ENCODE measurements at places on chromosomes 16 and 17. TPM values are rescaled to one million over a fixed set of nuclear protein-coding genes. Genes with fewer than 3 reads are reported as not detected.
A peak's percentile ranks its signal among the peaks of the same experiment; 100 is the strongest.

The SLC12A3 gene
- total RNA-seq = not detected

- no peak for DNase-seq
Observed at GRCh38 chr16:28542646-28543045, 3.9 kb upstream of the NUPR1 start.

The SLC5A2 gene
- total RNA-seq = not detected

DNA sequence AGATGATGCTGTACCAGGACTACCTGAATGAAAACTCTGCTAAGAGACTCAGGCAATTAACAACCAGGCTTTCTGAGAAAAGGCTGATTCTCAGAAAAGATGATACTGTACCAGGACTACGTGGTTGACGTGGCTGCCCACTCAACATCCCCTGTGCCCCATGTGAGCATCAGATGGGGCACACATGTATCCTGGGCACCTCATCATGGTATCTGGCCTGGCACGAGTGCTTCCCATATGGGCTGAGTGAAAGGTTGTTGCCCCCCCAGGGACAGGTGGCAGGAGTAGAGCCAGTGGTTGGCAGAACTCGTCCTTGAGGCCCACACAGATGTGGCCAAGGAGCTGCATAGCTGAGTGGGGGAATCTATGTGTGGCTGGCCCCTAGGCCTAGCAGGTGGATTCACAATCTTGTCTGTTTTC is 3.5 kb upstream of the CES4A start:
- DNase-seq = no peak

DNA sequence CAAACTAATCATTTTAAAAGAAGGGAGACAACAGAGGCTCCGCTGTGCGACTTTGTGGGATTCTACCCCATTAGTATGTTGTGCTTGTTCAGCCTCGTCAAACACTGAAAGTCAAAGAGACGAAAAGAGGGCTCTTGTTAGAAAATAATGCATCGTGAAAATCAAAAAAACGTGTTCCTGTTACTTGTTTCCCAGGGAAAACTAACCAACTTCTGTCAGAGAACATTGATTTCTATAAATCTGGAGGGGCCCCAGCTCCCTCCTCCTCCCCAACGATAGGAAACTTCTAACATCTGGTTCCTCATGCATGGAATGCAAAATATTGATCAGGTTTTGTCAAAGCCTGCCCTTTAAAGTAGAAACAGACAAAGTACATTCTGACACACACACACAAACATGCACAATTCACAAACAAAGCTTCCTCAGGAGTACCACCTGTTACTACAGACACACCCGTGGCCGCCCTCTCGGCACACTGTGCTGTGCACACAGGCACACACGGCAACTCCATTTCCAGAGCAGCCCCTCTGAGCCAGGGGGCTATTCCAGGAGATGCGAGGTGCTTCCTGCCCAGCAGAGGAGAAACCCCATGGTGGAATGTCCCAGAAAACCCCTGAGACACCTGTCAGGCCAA is 151.3 kb downstream of the ZFHX3 start:
- DNase-seq = no peak

GRCh38 chr16:21650521-21650920 is 1.9 kb downstream of the IGSF6 start:
- DNase-seq = no peak

DNA sequence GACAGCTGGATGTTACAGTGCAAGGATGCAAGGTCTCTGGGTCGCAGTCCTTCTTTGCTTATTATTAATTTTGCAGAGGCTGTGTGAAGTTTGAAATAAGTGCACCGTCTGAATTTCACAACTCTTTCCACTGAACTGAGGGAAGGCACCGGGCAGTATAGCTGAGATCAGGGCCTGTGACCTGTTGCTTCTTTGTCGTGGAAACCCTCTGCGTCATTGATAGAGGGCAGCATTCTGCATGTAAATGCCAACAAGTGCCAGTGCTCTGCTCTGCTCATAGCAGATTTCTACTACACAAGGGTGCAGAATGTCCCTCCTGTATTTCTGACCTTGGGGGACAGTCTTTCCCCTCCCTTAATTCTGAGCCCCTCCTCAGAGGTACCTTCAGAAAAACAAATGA is 26.0 kb downstream of the CD300LF start:
- no peak for DNase-seq

The CD300E gene
- not detected for total RNA-seq

DNA sequence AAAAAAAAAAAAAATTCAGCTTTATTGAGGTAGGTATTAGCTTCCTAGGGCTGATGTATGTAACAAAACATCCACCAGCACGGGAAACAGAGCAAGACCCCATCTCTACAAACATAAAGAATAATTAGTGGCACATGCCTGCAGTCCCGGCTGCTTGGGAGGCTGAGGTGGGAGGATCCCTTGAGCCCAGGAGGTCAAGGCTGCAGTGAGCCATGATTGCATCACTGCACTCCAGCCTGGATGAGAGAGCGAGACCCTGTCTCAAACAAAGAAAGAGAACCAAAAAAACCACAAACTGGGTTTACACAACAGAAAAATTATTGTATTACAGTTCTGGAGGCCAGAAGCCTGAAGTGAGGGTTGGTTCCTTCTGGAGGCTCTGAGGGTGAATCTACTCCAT is 4.0 kb upstream of the MMP25 start:
- no peak for DNase-seq

GRCh38 chr16:12386192-12386591 is 409.7 kb downstream of the SNX29 start:
- no peak for DNase-seq

- no peak for DNase-seq
Observed at GRCh38 chr17:2943981-2944380, 119.4 kb downstream of the OR1D5 start.

- no peak for DNase-seq
Observed at GRCh38 chr16:73062743-73063733, 15.1 kb upstream of the ZFHX3 start.

- peak; percentile 43 for DNase-seq
Observed at GRCh38 chr17:41687828-41688640, 651 bp upstream of the EIF1 start.

DNA sequence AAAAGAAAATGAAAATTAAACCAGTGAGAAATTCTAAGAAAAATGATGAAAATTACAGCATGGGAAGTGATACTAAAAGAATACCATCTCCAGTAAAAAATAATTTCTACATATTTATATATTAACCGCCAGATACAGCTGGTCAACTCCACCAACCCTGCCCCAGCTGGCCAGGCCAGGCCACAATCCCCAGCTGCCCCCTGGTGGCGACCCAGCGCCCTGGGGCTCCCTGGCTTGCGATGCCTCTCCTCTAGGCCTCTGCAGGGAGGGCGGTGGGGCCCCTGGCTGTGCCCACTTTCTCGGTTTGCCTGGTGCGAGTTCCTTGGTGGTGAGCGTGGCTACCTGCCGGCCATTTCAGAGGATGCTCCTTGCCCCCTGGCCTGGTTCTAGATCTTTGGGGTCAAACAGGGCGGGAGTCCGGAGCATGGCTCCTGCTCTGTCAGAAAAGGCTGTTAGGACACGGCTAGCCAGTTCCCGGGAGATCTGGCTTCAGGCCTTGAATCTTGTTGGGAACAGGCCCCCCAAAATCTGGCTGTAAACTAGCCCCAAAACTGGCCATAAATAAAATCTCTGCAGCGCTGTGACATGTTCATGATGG is 14.5 kb downstream of the GLIS2 start:
- DNase-seq = peak; percentile 71
